ENCODE measurements at places on chromosomes 16 and 17. TPM values are rescaled to one million over a fixed set of nuclear protein-coding genes. Genes with fewer than 3 reads are reported as not detected.

Gene LRRC45
- total RNA-seq = 63.5 TPM

Gene KRT24
- not detected for total RNA-seq

Gene CACNB1
- 16.2 TPM for total RNA-seq

Gene PRAC1
- not detected for total RNA-seq

Gene TBC1D3H
- total RNA-seq = not detected

Gene NLRC5
- not detected for total RNA-seq

Gene ENPP7
- not detected for total RNA-seq

GRCh38 chr17:65323049-65323448, 185.9 kb downstream of the RGS9 start:
- H3K36me3 ChIP-seq = no peaks in the 10 kb centered on the region
- no peak for DNase-seq
- H3K27ac ChIP-seq = no peak overlapping the region
- no peak overlapping the region for H3K4me3 ChIP-seq
- H3K27me3 ChIP-seq = no peaks in the 10 kb centered on the region
- H3K4me1 ChIP-seq = peaks cover 4% of the 10 kb centered on the region

DNA sequence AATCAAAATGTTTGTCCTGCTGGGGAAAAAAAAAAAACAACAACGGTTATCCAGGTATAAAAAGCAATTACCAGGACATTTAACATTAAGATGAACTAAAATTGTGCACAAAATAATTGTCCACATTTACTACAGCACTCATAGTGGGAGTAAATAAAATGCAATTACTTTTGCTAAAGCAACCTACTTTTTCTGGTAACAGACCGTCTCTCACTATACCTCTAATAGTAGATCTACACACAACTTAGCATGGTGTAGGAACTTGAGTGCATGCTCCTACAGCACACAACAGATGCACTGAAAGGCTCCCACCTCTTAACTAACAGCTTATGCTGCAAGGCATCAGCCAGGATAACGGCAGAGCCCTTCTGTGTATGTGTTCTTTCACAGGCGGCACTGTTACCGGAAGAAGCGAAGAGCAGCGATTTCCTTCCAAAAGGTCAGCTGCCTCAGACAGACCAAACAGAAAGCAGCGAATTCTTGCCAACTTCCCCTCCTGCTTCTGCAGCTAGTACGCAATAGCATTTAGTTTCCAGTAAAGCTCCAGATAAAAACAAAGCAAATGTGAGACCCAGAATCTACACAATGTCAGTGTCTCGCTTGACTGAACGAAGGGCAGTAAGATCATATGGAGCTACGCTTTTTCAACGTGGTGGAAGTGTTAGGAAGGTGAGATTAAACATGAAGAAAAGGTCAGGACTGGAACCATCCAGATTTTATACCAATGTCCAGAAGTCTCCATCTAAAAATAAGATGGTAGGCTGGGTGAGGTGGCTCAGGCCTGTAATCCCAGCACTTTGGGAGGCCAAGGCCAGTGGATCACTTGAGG, 27.6 kb downstream of the STAT5B start:
- H3K27ac ChIP-seq = peak overlapping the region; percentile 21
- no peaks in the 10 kb centered on the region for H3K36me3 ChIP-seq
- peak; percentile 8 for DNase-seq
- no peaks in the 10 kb centered on the region for H3K27me3 ChIP-seq
- peaks cover 15% of the 10 kb centered on the region for H3K4me1 ChIP-seq

- peak overlapping the region; percentile 82 for H3K4me3 ChIP-seq
- H3K4me1 ChIP-seq = peaks cover 62% of the 10 kb centered on the region
- no peaks in the 10 kb centered on the region for H3K36me3 ChIP-seq
Measured at GRCh38 chr17:38456031-38456815, 28.0 kb downstream of the ARHGAP23 start.

- no peak overlapping the region for H3K4me3 ChIP-seq
- H3K27me3 ChIP-seq = peaks cover 2% of the 10 kb centered on the region
- H3K27ac ChIP-seq = no peak overlapping the region
- H3K4me1 ChIP-seq = no peaks in the 10 kb centered on the region
- H3K36me3 ChIP-seq = no peaks in the 10 kb centered on the region
Measured at GRCh38 chr16:80273635-80274538, 266.9 kb upstream of the DYNLRB2 start.

DNA sequence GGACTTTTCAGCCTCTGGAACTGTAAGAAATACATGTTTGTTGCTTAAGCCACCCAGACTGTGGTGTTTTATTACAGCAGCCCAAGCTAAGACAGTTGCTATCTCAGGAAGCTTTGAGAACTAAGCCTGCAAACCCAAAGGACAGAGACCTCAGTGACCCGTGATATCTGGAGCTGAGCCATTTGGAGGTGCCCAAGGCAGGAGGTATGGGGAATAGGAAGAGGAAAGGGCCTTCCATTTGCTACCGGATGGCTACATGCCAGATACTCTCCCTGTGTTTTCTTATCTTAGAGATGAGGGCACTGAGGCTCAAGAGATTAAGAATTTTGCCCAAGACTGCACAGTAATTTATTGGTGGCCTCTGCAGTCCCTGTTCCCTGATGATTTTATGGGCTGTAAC, 622.1 kb upstream of the CDH5 start:
- H3K36me3 ChIP-seq = no peaks in the 10 kb centered on the region
- H3K27ac ChIP-seq = peak overlapping the region; percentile 75
- no peak overlapping the region for H3K4me3 ChIP-seq
- no peak for DNase-seq

Data from neural crest cell (in vitro differentiated cells).